ENCODE measurements at places on chromosomes 2 and 18.

DNA sequence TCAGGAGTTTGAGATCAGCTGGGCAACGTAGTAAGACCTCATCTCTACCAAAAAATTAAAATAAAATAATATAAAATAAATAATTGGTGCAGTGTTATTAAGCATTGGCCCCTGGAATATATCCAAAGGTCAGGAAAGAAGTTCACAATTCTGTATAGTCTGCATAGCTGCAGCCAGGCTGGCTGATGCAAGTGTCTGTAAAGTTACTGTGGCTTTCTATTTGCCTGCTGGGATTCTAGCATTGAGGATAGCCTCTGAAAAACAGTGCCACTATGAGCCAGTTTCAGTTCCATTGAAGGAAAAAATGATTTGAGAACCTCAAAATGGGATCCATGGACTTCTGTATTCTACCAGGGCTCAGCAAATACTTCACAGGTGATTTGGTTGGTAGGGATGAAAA, 208.6 kb downstream of the PARD3B start:
- DNase-seq = no peak

DNA sequence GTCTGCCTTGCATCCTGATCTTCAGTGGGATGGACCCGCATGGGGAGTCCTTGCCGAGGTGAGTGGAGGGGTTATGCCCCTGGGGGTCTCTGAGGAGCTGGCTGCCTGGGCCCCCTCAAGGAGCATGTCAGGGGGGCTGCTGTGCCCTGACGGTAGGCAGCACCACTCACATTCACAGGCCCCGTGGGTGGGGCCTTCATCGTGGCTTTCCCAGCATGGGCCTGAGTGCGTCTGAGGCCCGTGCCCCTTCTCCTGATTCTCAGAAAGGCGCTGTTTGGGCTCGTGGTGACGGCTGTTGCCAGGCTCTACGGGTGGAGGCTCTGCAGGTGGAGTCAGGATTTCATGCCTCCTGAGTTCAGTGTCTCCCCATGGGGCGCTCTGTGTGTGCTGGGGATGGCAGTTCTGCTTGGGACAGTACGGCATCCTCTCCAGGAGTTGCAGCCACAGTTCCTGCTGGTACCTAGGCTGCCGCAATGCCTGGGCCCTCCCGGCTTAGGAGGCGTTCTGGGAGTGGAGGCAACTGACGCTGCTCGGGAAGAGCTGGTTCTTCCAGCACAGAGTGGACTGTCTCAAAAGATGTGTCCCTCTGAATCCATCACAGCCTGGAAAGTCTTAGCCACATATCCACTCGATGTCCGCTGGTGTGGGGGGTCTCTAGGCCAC, 57.3 kb downstream of the NTSR2 start:
- no peak for DNase-seq

DNA sequence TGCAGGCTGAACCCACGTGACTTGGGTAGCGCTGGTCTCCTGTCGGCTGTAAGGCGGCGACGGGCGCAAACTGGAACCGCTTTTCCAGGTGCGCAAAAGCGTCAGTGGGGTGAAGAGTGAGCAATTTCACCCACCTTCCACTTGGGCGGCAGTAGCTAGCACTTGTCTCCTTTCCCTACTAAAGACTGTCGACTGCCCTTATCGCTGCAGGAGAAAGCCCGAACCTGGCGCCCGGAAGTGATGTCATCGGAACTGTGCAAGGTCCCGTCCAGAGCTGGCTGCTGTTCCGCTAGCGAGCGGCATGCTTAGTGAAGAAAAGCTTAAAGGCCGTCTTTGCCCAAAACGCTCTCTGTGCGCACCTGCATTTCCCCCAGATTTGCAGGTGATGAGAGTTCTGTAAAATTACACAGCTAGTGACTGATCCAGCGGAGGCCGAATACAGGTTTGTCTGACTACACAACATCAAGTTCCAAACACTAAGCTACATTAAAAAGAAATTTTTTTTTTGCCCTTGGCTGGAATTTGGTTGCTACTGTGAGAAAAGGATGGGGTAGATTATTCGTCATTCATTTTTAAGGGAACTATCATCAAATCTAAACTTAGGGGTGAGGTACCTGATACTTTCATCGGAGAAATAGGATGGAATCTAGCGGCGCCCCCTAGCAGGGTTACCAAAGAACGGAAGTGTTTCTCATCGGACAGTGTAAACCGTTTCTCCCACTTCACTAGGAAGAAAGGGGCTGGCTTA, at the start of gene OSGEPL1:
OSGEPL1 (minus strand) TSS at position 242 of the 748 bp plus-strand sequence. CDS start 1,152 bp downstream, outside the sequence.
- DNase-seq = peak; percentile 48

DNA sequence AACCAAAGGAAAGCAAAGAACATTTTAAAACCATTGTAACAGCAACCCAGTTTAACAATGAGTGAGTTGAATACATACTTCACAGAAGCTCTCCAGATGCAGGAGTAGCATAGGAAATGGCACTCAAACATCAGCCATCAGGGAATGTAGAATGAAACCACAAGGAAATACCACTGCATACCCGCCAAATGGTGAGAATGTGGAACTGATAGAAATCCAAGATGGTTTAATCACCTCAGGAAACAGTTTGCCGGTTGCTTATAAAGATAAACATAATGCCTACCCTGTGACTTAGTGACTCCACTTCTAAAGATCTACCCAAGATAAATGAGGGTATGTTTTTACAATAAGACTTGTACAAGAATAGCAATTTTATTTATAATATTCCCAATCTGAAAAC, 132.0 kb downstream of the GALNT1 start:
- no peak for DNase-seq

DNA sequence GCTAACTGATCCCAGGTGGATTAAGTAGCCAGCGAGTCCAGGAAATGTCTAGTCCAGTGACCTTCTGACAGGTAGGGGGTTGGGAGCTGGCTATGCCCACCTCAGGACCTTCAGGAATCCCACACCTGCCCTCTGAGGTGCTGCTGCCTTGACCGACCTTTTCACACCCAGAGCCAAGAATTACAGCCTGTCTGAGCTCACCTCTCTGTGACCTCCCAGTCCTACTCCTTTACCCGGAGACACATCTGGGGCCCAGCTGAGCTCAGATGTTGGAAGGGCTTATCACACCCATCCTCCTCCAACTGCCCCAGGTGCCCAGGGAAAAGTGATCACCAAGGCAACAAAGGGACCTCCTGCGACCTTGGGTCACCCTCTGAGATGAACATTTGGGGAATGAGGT, 413.3 kb upstream of the TNP1 start:
- no peak for DNase-seq

GRCh38 chr2:179354296-179354695, 89.7 kb upstream of the SESTD1 start:
- DNase-seq = no peak

- DNase-seq = no peak
Measured at GRCh38 chr2:210555555-210555954, 844 bp upstream of the CPS1 start.

DNA sequence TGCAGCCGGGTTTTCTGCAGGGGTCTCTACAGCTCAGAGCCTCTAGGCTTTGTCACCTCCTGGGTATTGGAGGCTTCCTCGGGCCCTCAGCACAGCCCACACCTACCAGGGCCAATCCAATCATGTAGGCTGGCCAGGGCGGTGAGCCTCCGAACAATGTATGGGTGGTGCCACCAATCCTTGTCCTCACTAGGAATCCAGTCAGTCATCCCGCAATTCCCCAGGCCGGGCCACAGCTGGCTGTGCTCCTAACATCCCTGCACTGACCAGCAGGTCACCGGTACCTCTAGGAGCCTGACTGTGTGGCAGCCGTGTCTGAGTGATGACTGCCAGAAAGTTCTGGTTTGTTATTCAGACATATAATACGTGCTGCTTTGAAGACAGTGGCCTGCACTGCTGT, 129.4 kb downstream of the SH3RF3 start:
- no peak for DNase-seq

GRCh38 chr18:23573626-23574431, 12.5 kb downstream of the NPC1 start:
- no peak for DNase-seq

DNA sequence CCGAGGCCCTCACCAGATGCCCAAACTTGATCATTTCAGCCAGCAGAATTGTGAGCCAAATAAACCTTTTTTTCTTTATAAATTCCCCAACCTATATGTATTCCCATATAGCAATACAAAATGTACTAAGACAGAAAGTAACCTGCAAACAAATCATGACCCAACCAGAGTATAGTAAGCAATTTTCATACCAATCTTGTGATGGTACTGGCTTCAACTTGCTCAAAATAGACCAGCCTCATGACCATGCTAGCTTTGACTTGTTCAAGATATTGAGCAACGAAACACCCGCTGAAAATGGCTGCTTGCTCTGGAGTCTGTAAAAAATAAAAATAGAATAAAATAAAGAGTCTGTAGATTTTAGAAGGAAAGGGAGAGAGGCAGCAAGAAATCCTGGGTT, 97.6 kb downstream of the C1D start:
- DNase-seq = no peak

DNA sequence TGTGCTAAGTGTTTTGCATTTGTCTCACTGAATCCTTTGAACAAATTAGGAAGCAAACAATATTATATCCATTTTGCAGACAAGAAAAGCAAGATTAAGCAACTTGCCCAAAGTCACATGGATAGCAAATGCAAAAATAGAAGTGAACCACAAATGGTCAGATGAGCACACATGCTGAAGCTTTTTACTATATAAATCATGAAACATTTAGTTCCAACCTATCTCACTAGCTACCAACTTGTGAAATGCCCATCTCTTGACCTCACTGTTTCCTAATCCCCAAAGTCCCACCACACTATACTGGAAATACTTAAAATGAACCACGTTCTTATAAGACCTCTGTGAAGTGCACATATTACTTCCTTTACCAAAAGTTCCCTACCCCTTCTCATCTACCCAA, 380.5 kb downstream of the ERBB4 start:
- no peak for DNase-seq

DNA sequence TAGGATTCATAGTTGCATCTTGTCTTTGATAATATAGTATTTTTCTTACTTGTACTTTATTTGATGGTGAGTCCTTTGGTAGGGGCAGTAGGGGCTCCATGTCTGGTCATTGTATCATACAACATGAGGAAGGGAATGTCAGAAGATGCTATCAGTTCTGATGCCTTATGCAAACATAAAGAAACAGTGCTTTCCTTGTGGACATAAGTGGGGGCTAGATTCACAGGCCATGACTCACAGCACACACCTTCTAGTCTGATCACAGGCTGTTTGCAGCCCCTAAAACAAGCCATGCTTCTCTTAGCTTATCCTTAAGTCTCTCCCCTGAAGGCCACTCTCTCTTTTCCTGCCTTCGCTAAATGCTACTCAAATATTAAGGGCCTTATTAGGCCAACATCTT, 10.7 kb upstream of the SLC14A1 start:
- no peak for DNase-seq

DNA sequence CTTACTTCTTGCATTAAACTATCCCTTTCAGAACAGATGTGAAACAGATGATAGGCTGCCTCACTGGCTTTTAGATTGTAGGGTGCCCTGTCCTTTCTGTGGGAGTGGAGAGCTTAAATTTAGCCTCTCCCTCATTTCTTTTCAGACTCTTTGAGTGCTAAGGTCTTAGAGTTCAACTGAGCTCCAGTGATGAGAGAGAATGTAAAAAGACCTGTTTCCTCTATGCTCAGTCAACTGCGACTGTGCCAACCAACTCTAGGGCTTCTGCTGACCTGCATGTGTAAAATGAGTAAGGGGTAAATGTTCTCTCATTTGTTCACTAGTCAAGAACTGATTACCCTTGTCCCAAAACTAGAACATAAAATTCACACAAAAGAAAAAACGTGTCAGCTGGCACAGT, 104.8 kb upstream of the TGFA start:
- DNase-seq = no peak

DNA sequence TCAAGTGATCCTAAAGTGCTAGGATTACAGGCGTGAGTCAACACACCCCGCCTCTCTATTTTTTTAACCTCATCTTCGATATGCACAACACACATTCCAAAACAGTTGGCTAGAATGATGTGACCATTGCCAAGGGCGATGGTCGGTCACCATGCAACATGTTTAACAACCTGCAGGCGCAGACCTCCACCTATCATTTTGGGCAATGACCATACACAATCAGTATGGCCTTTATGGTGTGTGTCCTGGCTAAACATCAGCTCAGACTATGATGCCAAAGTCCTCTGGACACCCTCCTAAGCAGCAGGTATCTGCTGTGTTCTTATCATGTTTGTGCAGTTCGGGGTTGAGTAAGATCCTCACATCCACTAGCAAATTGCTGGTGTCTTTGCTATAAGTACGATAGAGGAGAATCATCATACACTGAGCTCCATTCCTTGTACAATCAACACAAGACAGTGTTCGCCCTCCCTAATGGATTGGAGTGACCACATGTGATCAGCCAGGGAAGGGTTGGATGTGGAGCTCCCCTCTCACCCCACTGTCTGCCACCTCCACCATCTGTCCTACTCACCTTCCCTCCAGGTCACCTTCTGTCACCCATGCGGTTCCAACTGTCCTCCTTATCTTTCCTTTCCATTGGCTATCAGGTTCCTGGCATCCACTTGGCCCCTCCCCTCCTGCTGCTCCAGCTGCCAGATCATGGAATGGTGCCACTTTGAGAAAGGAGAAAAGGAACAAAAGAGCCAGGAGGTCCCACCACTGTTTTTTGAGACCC, 7.9 kb upstream of the RNF152 start:
- DNase-seq = no peak

DNA sequence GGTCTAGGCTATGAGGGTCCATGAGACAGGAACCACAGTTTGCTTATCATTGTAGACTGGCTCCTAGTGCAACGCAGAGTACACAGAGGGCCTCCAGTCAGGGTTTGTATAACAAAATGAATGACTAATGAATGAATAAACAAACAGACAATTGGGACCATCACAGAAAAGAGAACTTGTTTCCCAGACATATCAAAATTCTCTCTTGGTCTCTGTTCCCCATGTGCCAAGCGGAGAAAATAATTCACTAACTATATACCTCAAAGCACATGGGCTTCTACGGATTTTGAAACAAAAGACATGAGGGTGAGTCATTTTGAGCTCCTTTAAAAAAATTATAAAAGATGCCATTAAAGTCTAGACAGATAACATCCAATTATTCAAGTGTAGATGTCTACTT, 28.0 kb downstream of the INO80C start:
- DNase-seq = no peak

- DNase-seq = no peak
Measured at GRCh38 chr2:161947836-161948235, 126.2 kb downstream of the DPP4 start.

GRCh38 chr2:12010779-12011178, 264.3 kb downstream of the LPIN1 start:
- no peak for DNase-seq
